ENCODE measurements at places on chromosomes 4 and X. TPM values are rescaled to one million over a fixed set of nuclear protein-coding genes. Genes with fewer than 3 reads are reported as not detected.
A peak's percentile ranks its signal among the peaks of the same experiment; 100 is the strongest.

DNA sequence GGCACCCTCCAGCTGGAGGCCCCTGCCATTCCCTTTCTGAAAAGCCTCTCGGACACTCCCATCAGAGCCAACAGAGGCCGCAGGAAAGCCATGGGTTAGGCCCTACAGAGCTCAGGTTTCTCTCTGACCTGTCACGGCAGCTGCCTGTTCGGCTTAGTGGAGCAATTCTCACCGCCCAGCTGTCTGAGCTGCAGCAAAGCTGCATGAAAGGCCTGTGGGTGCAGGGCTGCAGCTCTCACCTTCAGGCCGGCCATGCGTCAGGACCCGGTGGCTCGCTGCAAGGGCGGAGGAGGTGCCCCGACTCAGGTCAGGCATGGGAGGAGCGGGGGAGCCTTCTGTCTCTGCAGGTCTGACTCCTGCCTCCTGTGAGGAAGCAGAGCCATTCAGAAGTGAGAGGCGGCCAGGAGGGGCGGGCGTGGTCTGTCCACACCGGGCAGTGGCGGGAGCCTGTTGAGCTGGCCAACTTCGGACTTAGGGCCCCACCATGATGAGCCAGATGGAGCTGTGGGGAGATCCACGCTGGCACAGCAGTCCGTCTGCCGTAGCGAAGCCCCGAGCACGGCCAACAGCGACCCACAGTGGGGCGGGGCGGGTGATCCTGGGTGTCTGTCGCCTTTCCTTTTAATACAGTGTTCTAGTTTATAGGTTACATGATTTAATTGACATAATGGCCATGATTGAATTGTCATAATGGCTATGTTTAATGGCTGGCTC lies 23.4 kb downstream of the PDE6B start:
- no peak overlapping the region for H3K4me3 ChIP-seq
- H3K36me3 ChIP-seq, result no peaks in the 10 kb centered on the region
- DNase-seq, result no peak
- H3K4me1 ChIP-seq, result no peaks in the 10 kb centered on the region
- H3K27ac ChIP-seq, result no peak overlapping the region
- H3K27me3 ChIP-seq, result no peaks in the 10 kb centered on the region

GRCh38 chrX:42951747-42952146 lies 173.8 kb upstream of the PPP1R2C start:
- no peak overlapping the region for H3K27ac ChIP-seq
- DNase-seq, result no peak
- no peak overlapping the region for H3K4me3 ChIP-seq
- H3K36me3 ChIP-seq, result no peaks in the 10 kb centered on the region
- H3K27me3 ChIP-seq, result no peaks in the 10 kb centered on the region

- DNase-seq, result no peak
- peak overlapping the region; percentile 69 for H3K27ac ChIP-seq
- peaks cover 37% of the 10 kb centered on the region for H3K4me1 ChIP-seq
- no peaks in the 10 kb centered on the region for H3K27me3 ChIP-seq
These were observed 63.7 kb downstream of the SEC24D start for GRCh38 chr4:118772081-118772766.

DNA sequence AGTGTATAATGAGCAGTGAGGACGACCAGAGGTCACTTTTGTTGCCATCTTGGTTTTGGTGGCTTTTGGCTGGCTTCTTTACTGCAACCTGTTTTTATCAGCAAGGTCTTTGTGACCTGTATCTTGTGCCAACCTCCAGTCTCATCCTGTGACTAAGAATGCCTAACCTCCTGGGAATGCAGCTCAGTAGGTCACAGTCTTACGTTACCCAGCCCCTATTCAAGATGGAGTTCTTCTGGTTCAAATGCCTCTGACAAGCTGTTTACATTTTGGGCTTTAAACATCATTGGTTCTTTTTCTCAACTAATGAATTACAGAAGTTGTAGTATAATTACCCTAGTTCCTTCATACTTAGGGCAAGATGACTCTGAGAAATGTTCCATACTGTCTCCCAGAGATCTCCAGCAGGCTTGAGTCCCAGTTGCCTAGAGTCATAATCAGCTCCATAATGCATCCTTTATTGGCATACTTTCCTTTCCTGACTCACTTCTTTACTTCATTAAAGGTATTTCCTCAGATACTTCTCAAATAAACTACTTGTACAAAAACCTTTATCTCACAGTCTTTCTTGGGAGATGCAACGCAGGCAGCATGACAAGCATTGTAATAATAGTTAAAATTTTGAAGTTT lies 136.5 kb downstream of the KDM6A start:
- no peaks in the 10 kb centered on the region for H3K4me1 ChIP-seq
- no peaks in the 10 kb centered on the region for H3K36me3 ChIP-seq
- no peak overlapping the region for H3K27ac ChIP-seq
- no peak overlapping the region for H3K4me3 ChIP-seq

- H3K27ac ChIP-seq, result no peak overlapping the region
- no peak for DNase-seq
- no peaks in the 10 kb centered on the region for H3K4me1 ChIP-seq
- no peaks in the 10 kb centered on the region for H3K27me3 ChIP-seq
- no peaks in the 10 kb centered on the region for H3K36me3 ChIP-seq
- no peak overlapping the region for H3K4me3 ChIP-seq
These were observed 8.1 kb upstream of the STPG2 start for GRCh38 chr4:98151145-98151924.

- H3K27me3 ChIP-seq, result no peaks in the 10 kb centered on the region
- no peak overlapping the region for H3K4me3 ChIP-seq
- no peak overlapping the region for H3K27ac ChIP-seq
- H3K4me1 ChIP-seq, result no peaks in the 10 kb centered on the region
- no peak for DNase-seq
These were observed 432.3 kb upstream of the ATOH1 start for GRCh38 chr4:93396272-93396671.

GRCh38 chr4:76156635-76157034 lies 8.4 kb upstream of the NUP54 start:
- H3K36me3 ChIP-seq, result no peaks in the 10 kb centered on the region
- no peaks in the 10 kb centered on the region for H3K27me3 ChIP-seq
- DNase-seq, result no peak
- no peak overlapping the region for H3K27ac ChIP-seq
- no peak overlapping the region for H3K4me3 ChIP-seq
- H3K4me1 ChIP-seq, result peaks cover 12% of the 10 kb centered on the region

DNA sequence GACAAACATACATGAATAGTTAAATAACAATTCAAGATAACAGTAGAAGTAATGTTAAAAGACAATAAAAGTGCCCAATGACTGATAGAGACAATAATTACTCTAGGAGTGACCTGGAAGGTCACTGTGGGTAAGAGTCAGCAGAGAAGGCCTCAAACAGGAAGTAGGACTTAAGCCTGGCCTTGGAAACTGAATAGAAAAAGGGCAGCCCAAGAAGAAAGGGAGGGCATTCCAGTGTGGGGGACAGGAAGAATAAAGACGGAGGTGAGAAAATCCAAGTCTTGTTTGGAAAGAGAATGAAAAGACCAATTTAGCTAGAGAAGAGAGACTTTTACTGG lies 6.0 kb downstream of the P2RY4 start:
- no peaks in the 10 kb centered on the region for H3K27me3 ChIP-seq
- no peaks in the 10 kb centered on the region for H3K4me1 ChIP-seq
- no peak overlapping the region for H3K4me3 ChIP-seq
- DNase-seq, result no peak

- DNase-seq, result no peak
- H3K27ac ChIP-seq, result no peak overlapping the region
- H3K36me3 ChIP-seq, result no peaks in the 10 kb centered on the region
- no peaks in the 10 kb centered on the region for H3K27me3 ChIP-seq
- H3K4me3 ChIP-seq, result no peak overlapping the region
These were observed 30.4 kb upstream of the WDR44 start for GRCh38 chrX:118315529-118315928.

GRCh38 chr4:6619466-6620255 lies 20.8 kb upstream of the MRFAP1 start:
- no peak for DNase-seq
- no peak overlapping the region for H3K27ac ChIP-seq
- H3K4me3 ChIP-seq, result no peak overlapping the region
- no peaks in the 10 kb centered on the region for H3K36me3 ChIP-seq
- H3K4me1 ChIP-seq, result no peaks in the 10 kb centered on the region

DNA sequence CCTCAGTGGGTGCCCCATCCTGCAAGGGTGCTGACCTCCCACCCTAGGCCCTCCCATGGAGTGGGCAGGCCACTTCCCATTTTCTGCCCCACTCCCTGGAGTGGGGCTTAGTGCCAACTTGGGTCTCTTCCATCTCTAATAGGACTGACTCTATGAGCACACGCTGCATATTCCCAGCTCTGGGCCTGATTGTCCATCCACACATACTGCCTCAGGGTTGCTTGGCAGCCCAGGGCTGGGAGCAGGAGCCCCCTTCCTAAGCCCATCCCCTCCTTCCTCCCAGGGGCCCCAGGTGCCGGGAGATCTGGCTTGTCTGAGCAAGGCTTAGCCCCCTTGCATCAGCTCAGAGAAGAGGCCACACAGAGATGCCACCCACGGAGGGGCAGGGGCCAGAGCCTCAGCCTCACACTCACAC lies 55.1 kb downstream of the PJA1 start:
- no peak overlapping the region for H3K4me3 ChIP-seq
- DNase-seq, result no peak
- no peaks in the 10 kb centered on the region for H3K27me3 ChIP-seq
- no peaks in the 10 kb centered on the region for H3K36me3 ChIP-seq

DNA sequence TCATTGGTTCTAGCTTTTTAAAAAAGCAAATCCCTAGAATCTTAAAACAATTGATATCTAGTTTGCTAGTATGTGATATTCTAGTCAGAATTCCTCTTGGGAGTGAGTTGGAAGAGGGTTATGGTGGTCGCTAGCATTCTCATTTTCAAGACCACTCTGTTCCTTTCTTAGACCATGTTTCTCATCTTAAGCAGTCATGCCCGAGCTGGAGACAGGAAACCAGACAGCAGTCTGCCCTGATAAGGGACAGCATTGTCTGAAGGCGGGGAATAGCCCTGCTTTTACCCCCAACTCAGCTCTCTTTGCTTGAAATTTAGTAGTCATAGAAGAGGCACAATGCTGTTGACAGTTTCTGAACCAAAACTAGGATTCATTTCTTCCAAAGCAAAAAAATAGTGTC lies 5.2 kb downstream of the KLF3 start:
- H3K27ac ChIP-seq, result peak overlapping the region; percentile 99
- H3K36me3 ChIP-seq, result no peaks in the 10 kb centered on the region
- H3K4me3 ChIP-seq, result no peak overlapping the region
- H3K27me3 ChIP-seq, result no peaks in the 10 kb centered on the region
- peaks cover 62% of the 10 kb centered on the region for H3K4me1 ChIP-seq
- no peak for DNase-seq

GRCh38 chrX:17741123-17741511 lies 3.8 kb downstream of the SCML1 start:
- H3K4me3 ChIP-seq, result no peak overlapping the region
- no peaks in the 10 kb centered on the region for H3K27me3 ChIP-seq
- H3K36me3 ChIP-seq, result no peaks in the 10 kb centered on the region
- H3K4me1 ChIP-seq, result no peaks in the 10 kb centered on the region

The ATP2B3 gene
- 1.2 TPM for total RNA-seq

The GLOD5 gene
- not detected for total RNA-seq

The TMPRSS11E gene
- total RNA-seq, result 0.62 TPM

The NDP gene
- 0.55 TPM for total RNA-seq

The NOX1 gene
- total RNA-seq, result 1.2 TPM

The GUCY2F gene
- 0.55 TPM for total RNA-seq

The RAB41 gene
- total RNA-seq, result 4.3 TPM

The SYAP1 gene
- total RNA-seq, result 17.1 TPM

Data from testis (tissue), 5 donors.